Bronchial epithelial cell (primary cell): ENCODE measurements at places on chromosomes 2 and 18. TPM values are rescaled to one million over a fixed set of nuclear protein-coding genes. Genes with fewer than 3 reads are reported as not detected.

NCKAP5 gene
- total RNA-seq = 0.26 and 1.4 TPM in 2 replicates

GRCh38 chr18:48385596-48385995, 23.6 kb downstream of the ZBTB7C start:
- DNase-seq = no peak

DNA sequence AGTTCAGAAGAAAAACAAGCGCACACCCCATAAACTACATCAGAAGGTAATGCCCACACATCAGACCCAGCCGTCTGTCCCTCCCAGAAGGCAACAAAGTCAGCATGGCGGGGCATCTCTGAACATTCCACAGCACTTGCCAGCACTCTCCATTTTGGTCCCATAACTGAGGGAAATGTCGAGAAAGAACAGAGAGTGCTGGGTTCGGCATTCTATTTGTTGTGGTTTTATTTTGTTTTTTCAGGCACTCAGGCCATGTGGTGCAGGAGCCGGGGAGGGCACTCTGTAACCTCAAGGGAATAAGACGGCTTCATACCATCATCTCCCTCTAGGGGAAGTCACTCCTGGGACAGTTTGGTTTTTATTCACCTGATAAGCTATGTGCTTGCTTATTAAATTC, 156.0 kb downstream of the SEPTIN10 start:
- no peak for DNase-seq

GRCh38 chr2:169259402-169259801, 102.9 kb downstream of the LRP2 start:
- DNase-seq = no peak

GRCh38 chr18:3631887-3632286, 181.9 kb downstream of the TGIF1 start:
- no peak for DNase-seq

DNA sequence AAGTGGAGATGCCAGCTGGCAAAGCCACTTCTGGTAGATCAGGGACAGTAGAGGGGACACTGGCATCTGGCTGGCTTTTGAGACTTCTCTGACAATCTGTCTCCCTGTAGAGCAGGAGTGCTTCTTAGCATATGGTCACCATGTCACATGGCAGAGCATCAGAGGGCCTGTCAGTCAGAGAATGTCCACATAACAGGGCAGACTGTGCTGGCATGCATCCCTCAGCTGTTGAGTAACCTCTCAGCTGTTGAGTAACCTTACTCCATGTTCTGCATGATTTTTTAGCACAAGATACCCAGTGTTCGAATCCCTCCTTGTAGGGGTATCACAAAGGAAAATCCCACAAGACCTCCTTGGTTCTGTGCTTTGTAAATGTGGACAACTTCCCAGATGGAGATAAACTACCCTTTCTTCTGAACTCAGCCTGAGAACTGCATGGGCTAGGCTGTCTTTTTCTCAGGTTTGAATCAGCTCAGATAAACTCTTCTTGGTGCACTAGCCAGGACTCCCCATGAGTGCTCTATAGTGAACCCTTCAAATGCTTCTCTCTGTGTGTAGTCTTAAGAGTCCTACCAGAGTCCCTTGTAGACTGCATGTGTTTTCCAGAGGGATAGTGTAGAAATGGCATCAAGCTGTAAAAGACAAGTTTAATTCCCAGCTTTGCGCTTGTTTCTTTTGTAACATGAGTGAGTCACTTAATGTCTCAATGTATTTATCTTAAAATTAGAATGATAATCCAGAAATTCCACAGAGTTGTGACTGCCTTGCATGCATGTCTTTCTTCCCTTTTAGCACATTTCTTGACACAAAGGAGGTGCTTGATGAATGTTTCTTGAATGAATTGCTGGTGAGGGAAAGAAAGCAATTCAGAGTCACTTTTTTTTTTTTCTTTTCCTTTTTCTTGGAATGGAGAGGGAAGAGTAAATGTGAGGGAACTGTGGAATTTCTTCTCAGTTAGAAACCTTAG, 442.3 kb upstream of the HNMT start:
- DNase-seq = no peak

- DNase-seq = peak; percentile 23
Observed at GRCh38 chr2:133814890-133815289, 246.6 kb upstream of the NCKAP5 start.

DNA sequence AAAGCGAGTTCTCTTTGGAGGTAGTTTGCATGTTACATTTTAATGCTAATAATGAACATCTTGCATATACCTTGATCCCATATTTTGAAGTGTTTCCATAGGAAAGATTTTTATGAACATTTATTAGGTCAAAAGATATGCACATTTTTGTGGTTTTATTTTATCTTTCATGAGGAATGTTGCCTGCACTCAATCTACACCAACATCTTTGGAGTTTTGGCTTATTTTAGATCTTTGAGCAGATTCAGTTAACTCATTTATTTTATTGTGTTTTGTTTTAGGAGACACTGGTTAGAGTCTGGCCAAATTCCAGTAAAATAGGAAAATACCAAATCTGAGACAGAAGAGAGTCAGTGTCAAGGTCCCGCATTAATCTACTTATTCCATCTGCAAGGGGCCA, 540.9 kb downstream of the RNF144A start:
- no peak for DNase-seq

- DNase-seq = no peak
Observed at GRCh38 chr2:174595891-174596397, 1.7 kb downstream of the WIPF1 start.

GRCh38 chr2:148201075-148202004, 180.4 kb downstream of the MBD5 start:
- peak; percentile 40 for DNase-seq

GRCh38 chr2:239312741-239313667, 87.8 kb downstream of the HDAC4 start:
- DNase-seq = no peak

GRCh38 chr2:59044736-59045135, 803.6 kb upstream of the FANCL start:
- DNase-seq = no peak

GRCh38 chr2:230809677-230810251, 55.0 kb upstream of the ITM2C start:
- no peak for DNase-seq
